Common myeloid progenitor, CD34-positive (primary cell): ENCODE measurements at places on chromosomes 7 and 10.
A peak's percentile ranks its signal among the peaks of the same experiment; 100 is the strongest.

GRCh38 chr10:48332871-48333216, 26.4 kb downstream of the MAPK8 start:
- H3K4me3 ChIP-seq, result no peak overlapping the region
- peaks cover 3% of the 10 kb centered on the region for H3K36me3 ChIP-seq
- no peak overlapping the region for H3K27ac ChIP-seq

DNA sequence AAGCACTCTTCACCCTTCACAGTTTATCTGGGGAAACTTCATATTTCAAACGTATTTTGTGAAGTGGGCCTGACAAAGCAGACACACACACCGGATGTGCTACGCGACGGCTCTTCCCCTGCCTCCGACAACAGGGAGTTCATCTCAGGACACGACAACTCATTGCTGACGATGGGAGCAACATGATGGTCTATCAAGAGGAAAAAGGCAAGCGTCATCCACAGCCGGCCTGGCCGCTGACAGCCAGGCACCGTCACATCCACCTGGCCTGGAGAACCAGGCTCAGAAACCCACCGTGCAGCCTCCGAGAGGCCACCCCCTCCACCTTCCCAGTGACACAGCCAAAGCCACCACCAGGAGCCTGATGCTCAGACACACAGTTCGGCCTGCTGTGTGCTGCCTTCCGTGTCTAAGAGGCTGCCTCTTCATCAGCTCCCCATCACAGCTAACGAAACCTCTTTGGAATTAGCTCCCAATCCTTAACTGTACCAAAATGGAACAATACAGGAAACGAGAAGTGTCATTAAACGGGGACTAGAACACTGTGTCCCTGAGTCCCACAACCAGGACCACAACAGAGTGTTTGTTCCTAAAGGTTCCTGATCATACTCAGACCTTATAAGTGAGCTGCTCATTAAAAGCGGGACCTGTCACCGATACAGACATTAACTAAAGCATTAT, 76.7 kb downstream of the SFMBT2 start:
- no peak overlapping the region for H3K27ac ChIP-seq
- no peak overlapping the region for H3K4me3 ChIP-seq
- peaks cover 13% of the 10 kb centered on the region for H3K4me1 ChIP-seq
- DNase-seq, result no peak
- H3K36me3 ChIP-seq, result peaks cover 5% of the 10 kb centered on the region

DNA sequence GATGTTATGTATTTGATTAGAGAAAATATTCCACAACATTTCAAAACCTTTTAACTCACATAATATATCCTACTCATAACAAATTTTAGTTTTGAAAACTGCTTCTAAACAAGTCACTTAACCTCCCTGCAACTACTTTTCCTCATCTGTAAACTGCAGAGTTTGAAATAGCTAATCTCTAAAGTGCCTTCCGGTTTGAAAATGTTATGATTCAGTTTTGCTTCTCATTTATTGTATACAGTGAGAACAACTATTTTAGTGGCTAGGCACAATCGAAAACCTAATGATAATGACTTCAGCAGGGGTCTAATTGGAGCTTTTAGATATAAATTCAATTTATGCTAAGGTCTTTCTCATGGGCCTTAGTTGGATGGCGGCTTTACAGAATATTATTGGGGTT, 30.7 kb upstream of the TEX47 start:
- no peak overlapping the region for H3K27ac ChIP-seq
- H3K36me3 ChIP-seq, result no peaks in the 10 kb centered on the region
- H3K4me1 ChIP-seq, result no peaks in the 10 kb centered on the region
- H3K27me3 ChIP-seq, result no peaks in the 10 kb centered on the region
- DNase-seq, result no peak

GRCh38 chr7:15245831-15246230, 316.0 kb downstream of the AGMO start:
- no peak overlapping the region for H3K4me3 ChIP-seq
- H3K27me3 ChIP-seq, result no peaks in the 10 kb centered on the region
- no peaks in the 10 kb centered on the region for H3K4me1 ChIP-seq

GRCh38 chr7:143351574-143351973, 10.9 kb downstream of the FAM131B start:
- H3K27me3 ChIP-seq, result no peaks in the 10 kb centered on the region
- H3K4me3 ChIP-seq, result no peak overlapping the region
- no peaks in the 10 kb centered on the region for H3K4me1 ChIP-seq
- H3K27ac ChIP-seq, result no peak overlapping the region

DNA sequence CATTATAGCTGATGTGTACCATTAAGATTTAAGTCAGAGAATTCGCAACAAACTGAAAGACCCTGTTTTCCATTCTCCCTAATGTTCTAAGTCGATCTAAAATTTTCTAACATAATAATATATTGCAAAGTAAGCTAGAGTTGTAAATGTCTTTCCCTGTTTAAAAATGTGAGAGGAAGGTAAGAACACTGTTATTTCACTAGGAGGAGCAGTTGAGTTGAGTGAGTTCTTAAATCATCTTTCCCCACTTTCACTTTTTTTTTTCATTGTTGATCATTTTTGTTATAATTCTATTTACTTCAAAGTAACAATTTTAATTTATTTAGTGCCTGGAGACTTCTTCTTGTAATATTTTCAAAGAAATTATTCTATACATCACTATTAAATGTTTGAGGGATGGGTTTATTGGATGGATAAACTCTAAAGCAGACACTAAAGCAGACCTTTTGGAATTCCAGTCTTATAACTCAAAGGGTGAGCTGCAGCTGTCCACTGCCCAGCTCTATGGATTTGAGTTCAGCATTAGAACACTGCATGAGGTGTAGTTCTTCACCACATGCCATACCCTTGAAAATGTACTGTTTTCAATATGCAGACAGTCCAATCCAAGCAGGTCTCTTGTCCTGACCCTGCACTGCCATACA, 181.3 kb upstream of the FZD1 start:
- H3K27ac ChIP-seq, result no peak overlapping the region
- no peak overlapping the region for H3K4me3 ChIP-seq
- DNase-seq, result peak; percentile 46

GRCh38 chr7:91007371-91007770, 256.9 kb upstream of the FZD1 start:
- no peak overlapping the region for H3K27ac ChIP-seq
- H3K36me3 ChIP-seq, result no peaks in the 10 kb centered on the region
- H3K27me3 ChIP-seq, result no peaks in the 10 kb centered on the region
- H3K4me1 ChIP-seq, result no peaks in the 10 kb centered on the region

DNA sequence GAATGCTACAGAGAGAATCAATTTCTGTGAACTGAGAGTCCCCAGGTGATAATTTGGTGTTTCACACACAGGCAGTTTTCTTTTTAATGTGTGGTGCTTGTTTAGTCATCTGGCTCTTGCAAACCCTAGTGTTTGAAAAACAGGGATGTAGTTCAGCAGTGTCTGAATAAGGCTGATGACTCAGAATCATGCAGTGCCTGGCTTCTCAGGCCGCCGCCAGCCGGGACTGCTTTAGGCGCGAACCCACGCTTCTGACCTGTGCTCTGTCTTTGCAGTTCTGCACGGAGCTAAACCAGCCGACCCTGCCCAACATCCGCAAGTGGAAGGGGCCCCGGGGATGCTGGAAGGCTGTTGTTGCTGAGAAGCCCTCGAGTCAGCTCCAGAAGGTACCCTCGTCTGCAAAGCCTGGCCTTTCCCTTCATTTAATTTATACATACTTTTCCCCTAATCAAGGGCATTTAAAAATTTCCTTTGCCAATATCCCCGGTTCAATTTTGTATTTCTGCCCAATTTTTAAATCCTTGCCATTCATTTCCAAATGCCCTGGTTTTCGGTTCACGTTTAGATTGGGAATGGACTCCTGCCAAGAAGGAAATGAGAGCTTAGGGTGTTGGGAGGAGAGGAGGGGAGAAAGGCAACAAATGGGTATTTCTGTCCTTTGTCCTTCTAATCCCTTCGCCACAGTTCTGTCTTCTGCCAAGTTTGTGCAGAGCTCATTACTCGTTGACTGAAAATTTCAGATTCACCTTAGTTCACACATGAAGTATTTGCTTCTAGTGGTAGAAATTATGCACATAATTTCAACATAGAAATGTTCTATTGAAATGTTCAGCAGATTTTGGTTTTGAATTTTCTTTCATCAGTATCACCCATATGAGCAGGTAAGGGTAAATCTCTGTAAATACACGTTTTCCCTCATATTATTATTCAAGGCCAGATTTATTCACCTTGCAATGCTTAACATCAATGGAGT, 108.5 kb upstream of the ANLN start:
- DNase-seq, result peak; percentile 46
- H3K4me1 ChIP-seq, result peaks cover 5% of the 10 kb centered on the region
- no peaks in the 10 kb centered on the region for H3K36me3 ChIP-seq
- H3K4me3 ChIP-seq, result no peak overlapping the region
- no peak overlapping the region for H3K27ac ChIP-seq
- H3K27me3 ChIP-seq, result no peaks in the 10 kb centered on the region

- no peaks in the 10 kb centered on the region for H3K36me3 ChIP-seq
- no peaks in the 10 kb centered on the region for H3K27me3 ChIP-seq
- H3K4me1 ChIP-seq, result peaks cover 10% of the 10 kb centered on the region
- no peak overlapping the region for H3K4me3 ChIP-seq
- no peak overlapping the region for H3K27ac ChIP-seq
Observed at GRCh38 chr7:41459183-41459582, 243.7 kb downstream of the INHBA start.

- DNase-seq, result peak; percentile 57
- no peaks in the 10 kb centered on the region for H3K36me3 ChIP-seq
- H3K27me3 ChIP-seq, result peaks cover 86% of the 10 kb centered on the region
- peaks cover 27% of the 10 kb centered on the region for H3K4me1 ChIP-seq
Observed at GRCh38 chr7:45921699-45922519, 837 bp upstream of the IGFBP3 start.

DNA sequence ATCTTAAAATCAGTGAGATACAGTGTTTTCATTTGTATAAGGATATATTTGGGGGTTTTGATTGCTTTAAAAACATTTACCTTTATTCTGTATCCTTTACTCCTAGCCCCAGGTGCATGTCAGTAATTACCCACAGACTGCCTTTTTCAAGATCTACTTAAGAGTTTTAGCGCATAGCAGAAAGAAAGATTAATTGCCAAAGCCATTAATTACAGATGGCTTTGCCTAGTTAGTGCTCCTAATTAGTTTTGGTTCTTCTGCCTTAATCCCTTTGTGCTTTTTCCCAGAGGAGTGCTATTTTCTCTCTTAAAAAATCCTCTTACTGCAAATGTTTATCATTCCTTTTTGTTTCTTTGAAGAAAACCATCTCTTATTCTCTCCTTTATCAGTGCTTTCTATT, 122.8 kb downstream of the MAPK8 start:
- H3K4me1 ChIP-seq, result no peaks in the 10 kb centered on the region
- DNase-seq, result no peak
- no peaks in the 10 kb centered on the region for H3K27me3 ChIP-seq
- no peak overlapping the region for H3K27ac ChIP-seq
- peaks cover 18% of the 10 kb centered on the region for H3K36me3 ChIP-seq

GRCh38 chr7:7323352-7323751, 141.0 kb downstream of the C1GALT1 start:
- H3K4me3 ChIP-seq, result no peak overlapping the region
- no peak overlapping the region for H3K27ac ChIP-seq
- DNase-seq, result no peak
- H3K36me3 ChIP-seq, result no peaks in the 10 kb centered on the region

- no peaks in the 10 kb centered on the region for H3K27me3 ChIP-seq
- DNase-seq, result peak; percentile 34
- no peaks in the 10 kb centered on the region for H3K36me3 ChIP-seq
Observed at GRCh38 chr7:101882005-101882421, 64.6 kb downstream of the CUX1 start.

DNA sequence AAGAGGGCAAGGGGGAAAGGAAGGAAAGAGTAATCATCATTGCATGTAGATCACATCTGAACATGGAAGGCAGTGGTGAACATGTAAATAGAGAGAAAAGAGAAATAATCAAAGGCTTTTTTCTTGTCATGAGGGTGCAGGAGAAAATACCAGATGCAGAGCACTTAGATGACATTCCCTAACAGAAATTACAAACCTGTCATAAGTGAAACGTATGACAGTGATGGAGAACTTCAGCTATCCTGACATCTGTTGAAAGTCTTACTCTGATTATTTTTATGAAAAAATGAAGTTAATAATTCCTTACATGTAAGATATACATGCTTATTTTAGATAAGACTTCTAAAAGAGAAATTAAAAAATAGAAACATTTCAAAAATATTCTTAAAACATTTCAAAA, 54.7 kb downstream of the BRAF start:
- no peak overlapping the region for H3K27ac ChIP-seq
- H3K36me3 ChIP-seq, result peaks cover 2% of the 10 kb centered on the region
- no peak overlapping the region for H3K4me3 ChIP-seq

DNA sequence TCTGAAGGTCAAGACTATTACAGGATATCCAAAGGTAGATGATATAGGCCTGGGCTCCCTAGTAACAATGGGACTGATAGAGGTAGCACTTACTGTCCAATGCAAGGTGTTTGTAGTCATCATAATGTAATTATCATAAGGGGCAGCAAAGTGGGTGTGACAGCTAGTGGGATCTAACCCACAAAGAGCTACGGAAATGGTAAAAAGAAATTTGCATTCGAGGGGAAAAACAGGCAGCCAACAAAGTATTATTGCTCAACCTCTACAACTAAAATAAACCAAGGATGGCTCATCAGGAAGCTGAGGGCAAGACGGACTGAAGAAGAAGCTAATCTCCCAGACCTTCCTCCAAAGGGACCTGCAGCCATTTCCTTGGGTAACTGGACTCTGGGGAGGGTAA, 211.0 kb downstream of the WDR11 start:
- H3K4me3 ChIP-seq, result no peak overlapping the region
- H3K27me3 ChIP-seq, result no peaks in the 10 kb centered on the region
- no peak for DNase-seq
- H3K4me1 ChIP-seq, result no peaks in the 10 kb centered on the region

DNA sequence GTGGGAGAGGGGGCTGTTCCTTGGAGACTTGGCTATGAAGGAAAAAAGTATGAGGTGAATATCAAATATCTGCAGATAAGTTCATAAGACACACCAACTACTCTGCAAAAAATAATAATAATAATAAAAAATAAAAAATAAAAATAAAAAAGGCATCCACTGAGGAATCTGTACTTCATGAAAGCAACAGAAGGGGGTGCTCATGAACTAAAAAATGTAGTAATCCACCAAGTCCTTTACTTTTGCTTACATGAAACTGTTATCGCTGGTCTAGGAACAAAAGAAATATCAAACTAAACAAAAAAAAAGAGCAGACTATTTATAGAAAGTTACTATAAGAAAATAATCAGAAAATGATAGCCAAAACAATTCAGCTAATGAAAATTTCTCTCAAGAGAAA, 579.0 kb downstream of the PHTF2 start:
- H3K4me3 ChIP-seq, result no peak overlapping the region
- no peak for DNase-seq
- no peaks in the 10 kb centered on the region for H3K4me1 ChIP-seq
- no peaks in the 10 kb centered on the region for H3K27me3 ChIP-seq

GRCh38 chr10:126017961-126018560, 121.7 kb downstream of the FANK1 start:
- H3K27me3 ChIP-seq, result no peaks in the 10 kb centered on the region
- no peak for DNase-seq
- H3K4me1 ChIP-seq, result peaks cover 3% of the 10 kb centered on the region
- H3K27ac ChIP-seq, result no peak overlapping the region

GRCh38 chr10:48614481-48615390, 9.9 kb upstream of the ARHGAP22 start:
- no peak overlapping the region for H3K4me3 ChIP-seq
- no peak overlapping the region for H3K27ac ChIP-seq
- no peak for DNase-seq
- H3K4me1 ChIP-seq, result no peaks in the 10 kb centered on the region
- H3K36me3 ChIP-seq, result no peaks in the 10 kb centered on the region

GRCh38 chr10:4069491-4069890, 284.5 kb upstream of the KLF6 start:
- no peak for DNase-seq
- H3K4me3 ChIP-seq, result no peak overlapping the region
- no peaks in the 10 kb centered on the region for H3K36me3 ChIP-seq
- H3K27me3 ChIP-seq, result no peaks in the 10 kb centered on the region
